Endodermal cell (in vitro differentiated cells): ENCODE measurements at places on chromosomes 2 and 18. TPM values are rescaled to one million over a fixed set of nuclear protein-coding genes. Genes with fewer than 3 reads are reported as not detected.

GRCh38 chr18:35731701-35732100, 150.2 kb downstream of the GALNT1 start:
- no peaks in the 10 kb centered on the region for H3K27me3 ChIP-seq
- no peak for DNase-seq
- H3K4me3 ChIP-seq, result no peak overlapping the region
- H3K4me1 ChIP-seq, result no peaks in the 10 kb centered on the region
- H3K36me3 ChIP-seq, result no peaks in the 10 kb centered on the region

CHRND gene
- total RNA-seq, result 0.11 TPM in 1 of 2 replicates, not detected in the other

GRCh38 chr2:58215429-58215828, 25.7 kb downstream of the FANCL start:
- H3K27ac ChIP-seq, result no peak overlapping the region
- no peaks in the 10 kb centered on the region for H3K27me3 ChIP-seq
- no peak for DNase-seq
- H3K36me3 ChIP-seq, result peaks cover 89% of the 10 kb centered on the region

IKZF2 gene
- total RNA-seq, result 8.7 and 9.5 TPM in 2 replicates

DNA sequence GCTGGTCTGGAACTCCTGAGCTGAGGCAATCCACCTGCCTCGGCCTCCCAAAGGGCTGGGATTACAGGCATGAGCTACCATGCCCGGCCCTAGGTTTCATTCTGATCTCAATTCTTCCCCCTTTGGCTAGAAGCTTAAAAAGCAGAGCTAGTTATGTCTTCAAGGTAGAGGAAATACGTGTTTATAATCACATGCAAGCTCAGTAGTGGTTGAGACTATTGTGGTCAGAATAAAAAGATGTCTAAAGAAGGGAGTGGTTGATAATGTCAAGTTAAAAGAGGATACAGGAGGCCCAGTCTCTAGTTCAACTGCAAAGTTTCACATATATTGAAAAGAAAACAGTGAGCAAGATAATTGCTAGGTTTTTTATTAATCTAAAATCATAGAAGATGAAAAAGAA, 807.8 kb upstream of the ACVR2A start:
- no peak overlapping the region for H3K27ac ChIP-seq
